ENCODE measurements at places on chromosomes 3 and 15.

- no peak for DNase-seq
These were observed 328.0 kb upstream of the MANF start for GRCh38 chr3:51057121-51057520.

DNA sequence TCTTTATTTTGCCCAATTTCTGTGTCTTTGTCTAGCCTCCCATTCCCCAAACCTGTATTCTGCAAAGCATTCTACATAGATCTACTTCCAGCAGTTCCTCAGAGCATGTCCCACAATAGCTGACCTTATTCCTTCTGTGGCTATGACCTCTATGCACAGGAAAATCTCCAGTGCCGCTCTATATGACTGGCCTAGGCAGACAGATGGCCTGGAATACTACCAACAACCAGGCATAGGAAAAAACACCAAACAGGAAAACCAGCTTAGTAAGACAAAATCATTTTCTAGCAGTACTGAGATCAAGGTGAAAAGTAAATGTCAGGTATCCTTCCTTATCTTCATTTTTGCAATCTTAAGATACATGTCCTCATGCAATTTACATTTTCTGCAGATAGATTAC, 1115.0 kb downstream of the IGSF11 start:
- DNase-seq = no peak

GRCh38 chr3:120705884-120706582, 24.0 kb upstream of the HGD start:
- no peak for DNase-seq

GRCh38 chr15:68368731-68369435, 63.1 kb downstream of the ITGA11 start:
- DNase-seq = peak; percentile 51

DNA sequence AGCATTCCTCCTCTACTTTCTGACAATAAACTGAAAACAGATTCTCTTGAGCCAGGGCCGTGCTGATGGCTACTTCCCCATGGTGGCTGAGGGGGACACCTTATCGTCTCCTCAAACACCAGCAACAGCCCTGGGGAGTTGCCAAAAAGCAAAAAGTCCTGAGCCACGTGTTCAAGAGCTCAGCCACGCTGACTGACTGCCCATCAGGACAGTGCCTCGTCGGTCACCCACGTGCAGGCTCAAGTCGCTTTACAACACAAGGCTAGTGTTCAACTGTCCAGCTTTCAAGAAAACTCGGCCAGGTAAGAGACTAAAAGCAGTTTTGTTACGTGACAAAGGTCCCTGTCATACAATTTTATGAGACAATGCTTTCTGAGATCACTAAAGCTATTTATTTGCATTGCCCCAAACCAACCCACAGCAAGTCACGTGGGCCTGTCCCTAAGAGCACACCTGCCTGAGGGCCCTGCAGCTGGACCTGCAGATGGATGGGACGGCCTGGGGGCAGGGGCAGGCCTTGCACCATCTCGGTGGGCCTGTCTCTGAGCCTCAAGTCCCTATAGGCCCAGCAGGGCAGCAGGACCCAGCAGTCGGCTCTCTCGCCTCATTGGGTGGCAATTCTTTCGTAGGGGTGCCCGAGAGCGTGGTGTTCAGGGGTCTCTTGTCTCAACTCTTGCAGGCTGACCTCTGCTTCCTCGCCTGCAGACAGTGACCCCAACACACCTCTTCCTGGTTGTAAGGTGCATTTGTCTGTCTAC, 42.7 kb downstream of the NIPA2 start:
- no peak for DNase-seq

GRCh38 chr3:133574260-133574881, 885 bp downstream of the CDV3 start:
- DNase-seq = peak; percentile 76

DNA sequence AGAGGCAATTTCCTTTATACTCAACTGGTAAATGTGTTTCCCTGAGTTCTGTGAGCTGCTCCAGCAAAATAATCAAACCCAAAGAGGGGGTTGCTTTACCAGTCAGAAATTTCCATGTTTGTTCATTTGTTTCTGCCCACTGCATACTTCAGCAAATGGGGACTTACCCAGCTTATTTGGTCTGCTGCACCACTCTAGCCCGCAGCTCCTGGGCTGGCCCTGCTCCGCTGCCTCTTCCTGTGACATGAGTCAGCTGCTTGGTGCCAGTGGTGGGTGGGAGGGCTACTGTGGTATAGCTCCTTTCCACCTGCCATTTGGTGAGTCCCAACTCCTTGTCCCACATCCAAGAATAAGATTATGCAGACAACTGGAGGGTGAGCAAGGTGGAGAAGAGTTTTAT, 644.2 kb downstream of the MCTP2 start:
- DNase-seq = no peak

DNA sequence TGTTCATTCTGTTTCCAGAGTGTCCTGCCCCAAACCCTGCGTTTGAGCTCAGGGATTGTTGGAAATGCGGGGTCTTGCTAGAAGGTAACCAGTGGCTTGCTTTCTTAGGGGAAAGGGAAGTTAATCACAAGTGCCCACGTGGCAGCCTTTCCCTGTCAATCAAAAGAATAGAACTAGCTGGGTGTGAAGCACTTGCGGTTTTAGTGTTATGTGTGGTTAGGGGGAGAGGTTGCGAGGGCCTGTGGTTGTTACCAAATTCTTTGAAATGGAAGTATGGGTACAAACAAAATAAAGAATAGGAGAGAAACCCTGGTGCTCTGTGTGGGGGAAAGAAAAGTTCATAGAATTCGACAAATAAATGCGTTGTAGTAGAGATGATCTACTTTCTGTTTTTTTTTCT, 67.6 kb downstream of the FNDC3B start:
- DNase-seq = no peak

DNA sequence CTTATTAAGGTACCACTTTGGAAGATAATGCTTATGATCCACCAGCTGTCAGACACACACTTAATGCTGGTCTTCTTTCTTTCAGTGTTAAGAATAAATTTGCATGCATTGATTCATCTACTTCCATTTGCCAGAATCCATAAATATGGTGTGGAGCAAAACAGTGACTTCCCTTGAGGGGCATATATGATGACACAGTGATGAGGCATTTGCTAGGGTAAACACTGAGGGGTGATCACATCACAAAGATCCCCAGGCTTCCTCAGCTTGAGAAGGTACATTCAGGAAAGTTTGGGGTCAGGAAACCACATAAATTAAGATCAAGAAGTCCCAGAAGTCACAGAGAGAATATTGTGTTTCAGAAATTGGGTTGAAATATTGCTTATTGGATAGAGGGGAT, 9.9 kb upstream of the ZBED2 start:
- no peak for DNase-seq

GRCh38 chr3:176799675-176800074, 397.6 kb downstream of the TBL1XR1 start:
- no peak for DNase-seq

DNA sequence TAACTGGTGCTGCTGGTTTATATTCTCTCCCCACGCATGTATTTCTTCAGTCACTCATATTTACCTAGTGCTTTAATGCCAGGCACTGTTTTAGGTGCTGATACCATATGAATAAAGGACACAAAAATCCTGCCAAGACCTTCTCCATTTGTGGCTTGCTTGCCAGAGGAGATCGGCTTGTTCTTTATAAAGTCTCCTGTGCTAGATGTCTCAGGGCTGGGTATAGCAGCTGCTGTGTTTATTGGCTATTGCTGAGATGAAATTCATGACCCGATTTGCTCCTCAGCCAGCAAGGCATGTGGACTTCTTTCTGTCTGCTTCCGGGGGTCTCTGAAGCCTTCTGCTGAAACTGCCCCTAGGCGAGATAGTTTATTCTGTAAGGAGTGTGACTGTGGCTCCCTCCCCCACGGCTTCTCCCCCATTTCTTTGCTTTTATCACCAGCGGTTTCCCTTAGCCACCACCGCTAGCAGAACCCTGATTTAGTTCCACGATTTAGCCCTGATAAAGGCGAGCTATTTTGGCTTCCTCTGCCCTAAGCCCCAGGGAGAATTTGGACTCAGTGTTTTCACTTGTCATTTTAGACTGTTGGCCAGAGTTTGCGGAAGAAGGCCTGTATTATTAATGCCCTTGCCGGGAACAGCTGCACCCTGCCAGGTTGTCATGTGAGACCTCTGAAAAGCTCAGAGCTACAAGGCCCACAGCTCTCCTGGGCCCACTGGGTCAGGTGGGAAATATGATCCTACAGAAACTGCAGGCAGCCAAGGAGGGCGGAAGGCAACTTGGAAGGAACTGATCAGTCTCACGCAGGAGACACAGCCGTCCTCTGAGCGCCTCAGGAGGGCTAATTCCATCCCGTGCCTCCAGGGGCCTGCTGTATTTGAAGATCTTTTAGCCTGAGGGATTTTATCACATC, 46.8 kb downstream of the ST6GAL1 start:
- DNase-seq = peak; percentile 93

GRCh38 chr3:185824051-185825005, 514 bp downstream of the IGF2BP2 start:
- DNase-seq = no peak

GRCh38 chr3:86413645-86414044, 577.3 kb downstream of the VGLL3 start:
- DNase-seq = no peak

DNA sequence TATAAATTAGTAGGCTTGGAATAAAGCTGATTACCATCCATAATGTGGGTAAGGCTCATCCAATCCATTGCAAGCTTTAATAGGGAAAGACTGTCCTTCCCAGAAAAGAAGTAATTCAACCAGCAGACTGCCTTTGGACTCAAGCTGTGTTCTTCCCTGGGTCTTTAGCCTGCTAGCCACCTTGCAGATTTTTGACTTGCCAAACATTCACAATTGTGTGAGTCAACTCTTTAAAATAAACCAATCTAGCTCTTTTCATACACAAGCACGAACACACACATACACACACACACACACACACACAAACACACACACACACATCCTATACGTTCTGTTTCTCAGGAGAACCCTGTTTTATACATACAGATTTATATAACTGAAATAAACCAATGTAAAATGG, 248.1 kb downstream of the NAALADL2 start:
- no peak for DNase-seq

DNA sequence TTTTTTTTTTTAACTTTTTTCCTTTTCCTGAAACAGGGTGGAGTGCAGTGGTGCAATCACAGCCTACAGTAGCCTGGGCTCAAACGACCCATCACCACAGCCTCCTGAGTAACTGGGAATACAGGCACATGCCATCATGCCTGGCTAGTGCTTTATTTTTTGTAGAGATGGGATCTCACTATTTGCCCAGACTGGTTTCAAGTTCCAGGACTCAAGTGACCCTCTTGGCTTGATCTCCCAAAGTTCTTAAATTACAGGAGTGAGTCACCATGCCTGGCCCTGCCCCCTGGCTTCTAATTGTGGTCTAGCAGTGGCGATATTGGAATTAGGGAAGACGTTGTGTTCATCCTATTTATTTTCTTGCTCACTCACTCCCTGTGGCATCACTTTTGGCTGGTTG, 1138.4 kb downstream of the SI start:
- DNase-seq = peak; percentile 1

DNA sequence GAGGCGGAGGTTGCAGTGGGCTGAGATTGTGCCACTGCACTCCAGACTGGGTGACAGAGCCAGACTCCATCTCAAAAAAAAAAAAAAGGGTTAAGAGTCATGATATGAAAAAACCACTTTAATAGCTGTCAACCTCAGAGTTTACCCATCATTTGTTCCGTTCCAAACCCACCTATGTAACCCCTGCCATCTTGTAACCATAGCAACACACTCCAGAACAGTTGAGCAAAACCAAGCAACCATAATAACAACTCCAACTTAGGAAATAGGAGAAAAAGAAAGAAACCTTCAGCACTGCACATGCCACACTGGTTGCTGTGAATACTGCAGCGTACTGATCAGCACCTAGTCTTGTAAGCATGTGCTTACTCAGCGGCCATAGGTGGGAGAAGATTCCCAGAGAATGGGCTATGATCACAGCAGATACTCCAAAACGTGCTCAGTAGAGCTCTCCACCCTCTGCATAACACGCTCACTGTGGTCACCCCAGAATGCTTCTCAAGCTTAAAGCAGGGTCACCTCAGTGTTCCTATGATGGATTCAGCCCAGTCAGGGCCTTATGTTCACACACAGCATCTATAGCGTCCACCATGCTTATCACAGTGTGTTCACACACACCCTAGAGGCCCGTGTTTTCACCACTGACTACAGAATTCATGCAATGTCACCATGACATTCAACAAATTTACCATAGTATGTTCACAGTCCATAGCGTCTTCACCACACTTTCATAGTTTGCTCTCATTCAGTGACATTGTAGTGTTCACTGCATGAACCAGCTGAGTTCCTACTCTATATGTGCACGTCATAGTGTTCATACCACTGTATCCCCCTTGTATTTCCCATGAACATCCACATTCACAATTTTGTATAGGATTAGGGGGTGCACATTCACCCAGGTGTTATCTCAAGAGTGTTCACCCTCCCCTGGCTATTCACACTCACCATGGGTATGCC, 6.5 kb upstream of the CILP start:
- DNase-seq = no peak

DNA sequence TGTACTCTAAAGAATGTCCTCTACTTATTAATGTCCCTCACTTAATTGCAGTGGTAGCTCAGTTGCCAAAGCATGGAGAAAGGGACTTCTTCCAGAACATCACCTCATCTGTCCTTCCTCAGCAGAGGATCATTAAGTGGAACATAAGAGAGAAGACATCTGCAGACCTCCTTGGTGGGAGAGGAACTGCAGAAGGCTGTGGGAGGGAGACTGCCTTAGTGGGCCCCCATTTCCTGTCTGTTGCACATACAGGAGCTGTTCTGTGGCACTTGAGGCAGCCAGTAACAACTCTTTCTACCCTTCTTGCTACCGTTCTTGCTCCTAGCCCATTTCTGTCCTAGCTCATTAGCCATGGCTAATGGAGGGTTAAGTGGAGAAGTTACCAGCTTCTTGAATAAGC, 33.6 kb downstream of the HPS3 start:
- DNase-seq = no peak

DNA sequence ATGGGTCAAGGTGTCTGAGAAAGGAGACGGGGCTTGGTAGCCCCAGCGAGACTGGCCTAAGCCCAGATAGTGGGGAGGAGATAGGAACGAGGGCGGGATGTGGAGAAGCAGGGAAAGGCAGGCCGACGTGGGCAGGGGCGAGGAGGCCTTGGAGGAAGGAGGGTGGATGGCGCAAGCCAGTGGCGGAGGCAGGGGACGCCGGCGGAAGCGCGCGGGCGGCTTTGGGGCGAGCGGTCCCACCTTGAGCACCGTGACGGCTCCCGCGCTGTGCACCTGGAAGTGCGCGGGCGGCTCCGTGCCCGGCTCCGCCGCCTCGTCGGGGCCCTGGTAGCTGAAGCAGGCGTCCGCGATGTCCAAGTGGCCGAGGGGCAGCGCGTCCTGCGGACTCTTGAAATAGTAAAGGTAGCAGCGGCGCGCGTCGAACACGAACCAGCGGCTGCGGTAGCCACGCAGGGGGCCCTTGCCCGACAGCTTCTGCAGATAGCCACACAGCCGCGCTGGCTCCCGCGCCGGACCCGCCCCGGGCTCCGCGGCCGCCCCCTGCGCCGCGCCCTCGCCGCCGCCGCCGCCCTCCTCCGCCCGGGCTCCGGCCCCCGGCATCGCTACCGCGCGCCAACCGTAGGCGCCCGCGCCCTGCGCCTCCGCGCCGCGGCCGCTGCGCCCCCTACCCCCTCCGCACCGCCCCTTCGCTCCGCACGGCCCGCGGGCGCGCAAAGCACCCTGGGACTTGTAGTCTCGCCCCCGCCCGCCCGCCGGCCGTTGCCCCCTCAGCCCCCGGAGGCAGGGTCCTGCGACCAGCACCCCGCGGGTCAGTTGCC, at the start of gene TBC1D2B:
TSS of gene TBC1D2B (minus strand) at position 659 of the 818 bp plus-strand sequence. CDS start at position 600, 59 bp downstream.
- DNase-seq = peak; percentile 55

- no peak for DNase-seq
These were observed 263.8 kb upstream of the CDIN1 start for GRCh38 chr15:36315649-36316048.

- DNase-seq = no peak
These were observed 26.4 kb downstream of the CBLB start for GRCh38 chr3:105842449-105842848.

All from fibroblast of the aortic adventitia (primary cell).